RWPE2 (cell line): ENCODE measurements at places on chromosomes 5 and 9.
A peak's percentile ranks its signal among the peaks of the same experiment; 100 is the strongest.

DNA sequence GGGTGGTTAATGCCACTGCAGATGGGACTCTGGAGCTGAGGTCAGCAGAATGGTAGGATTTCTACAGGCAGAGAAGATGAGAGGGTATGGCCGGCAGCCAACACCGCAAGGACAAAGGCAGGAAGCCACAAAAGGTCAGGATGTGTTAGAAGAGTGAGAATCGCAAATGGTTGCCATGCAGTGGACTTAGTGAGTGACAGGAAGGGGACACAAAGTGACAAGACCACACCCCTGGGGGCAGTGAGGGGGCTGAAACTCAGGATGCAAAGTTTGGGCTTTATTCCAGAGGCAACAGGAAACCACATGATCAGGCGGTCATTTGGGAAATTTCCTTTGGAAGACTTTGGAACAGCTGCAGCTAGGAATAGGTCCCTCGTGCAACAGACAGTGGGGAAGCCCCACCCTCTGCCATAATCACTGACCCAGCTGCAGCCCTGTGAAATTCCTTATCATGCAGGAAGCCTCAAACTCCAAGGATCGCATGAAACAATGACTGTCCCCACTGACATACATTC, 14.2 kb upstream of the CCDC180 start:
- peaks cover 6% of the 10 kb centered on the region; the same call in 1 of the 2 replicates for H3K36me3 ChIP-seq
- H3K27me3 ChIP-seq = no peaks in the 10 kb centered on the region
- H3K4me3 ChIP-seq = no peak overlapping the region
- no peak for DNase-seq
- no peak overlapping the region for H3K27ac ChIP-seq

- no peak overlapping the region for H3K27ac ChIP-seq
- H3K4me1 ChIP-seq = no peaks in the 10 kb centered on the region
- H3K36me3 ChIP-seq = peaks cover 6% of the 10 kb centered on the region; the same call in 1 of the 2 replicates
- no peaks in the 10 kb centered on the region for H3K27me3 ChIP-seq
Observed at GRCh38 chr9:97293818-97294217, 13.6 kb upstream of the CCDC180 start.

DNA sequence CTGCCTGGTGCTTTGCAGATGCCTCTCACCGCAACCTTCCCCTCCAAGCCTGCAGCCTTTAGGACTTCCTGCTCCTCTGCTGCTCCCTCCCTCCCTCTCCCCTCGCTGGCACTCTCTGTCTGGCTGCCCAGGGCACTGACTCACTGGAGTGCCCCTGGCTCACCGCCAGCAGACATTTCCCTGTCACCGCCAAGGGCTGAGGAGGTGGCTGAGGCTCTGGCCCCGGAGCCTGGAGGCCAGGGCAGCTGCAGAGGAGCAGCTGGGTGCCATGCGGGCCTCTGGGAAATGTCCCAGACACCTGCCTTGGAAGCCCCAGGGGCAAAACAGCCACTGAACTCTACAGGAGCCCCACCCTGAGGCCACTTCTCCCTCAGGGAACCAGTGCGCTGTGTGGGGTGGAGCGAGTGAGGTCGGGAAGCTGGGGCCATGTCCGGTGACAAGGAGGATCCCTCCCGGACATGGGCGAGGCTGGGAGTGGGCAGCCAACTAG, 53.4 kb downstream of the TENT4A start:
- no peak overlapping the region for H3K4me3 ChIP-seq
- DNase-seq = peak; percentile 98
- no peaks in the 10 kb centered on the region for H3K36me3 ChIP-seq
- H3K4me1 ChIP-seq = peaks cover 18% of the 10 kb centered on the region

DNA sequence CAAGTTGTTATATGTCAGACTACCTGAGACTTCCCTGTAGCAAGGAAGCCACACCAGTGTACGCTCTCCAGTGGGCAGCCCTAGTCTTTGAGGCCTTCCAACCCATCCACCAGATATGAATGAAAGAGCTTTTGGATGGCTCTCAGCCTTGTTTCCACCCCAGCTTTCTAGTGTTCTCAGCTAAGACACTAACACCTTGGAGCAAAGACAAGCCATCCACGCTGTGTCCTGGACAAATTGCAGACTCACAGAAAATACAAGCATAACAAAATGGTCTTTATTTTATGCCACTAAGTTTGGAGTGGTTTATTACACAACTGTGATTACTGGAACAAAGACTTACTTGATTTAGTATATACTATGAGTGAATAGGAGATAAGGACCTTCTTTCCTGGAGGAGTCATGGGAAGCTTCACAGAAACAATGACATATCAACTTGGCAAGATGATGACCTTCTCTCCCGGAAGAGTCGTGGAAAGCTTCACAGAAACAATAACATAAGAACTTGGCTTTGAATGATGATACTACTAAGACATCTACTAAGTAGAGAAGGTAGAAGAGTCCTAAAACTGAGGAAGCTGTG, 134.0 kb upstream of the VCAN start:
- H3K27ac ChIP-seq = no peak overlapping the region
- H3K27me3 ChIP-seq = no peaks in the 10 kb centered on the region
- H3K4me3 ChIP-seq = no peak overlapping the region
- H3K4me1 ChIP-seq = no peaks in the 10 kb centered on the region
- H3K36me3 ChIP-seq = no peaks in the 10 kb centered on the region
- DNase-seq = no peak

GRCh38 chr5:161863259-161863658, 15.3 kb downstream of the GABRA1 start:
- H3K4me3 ChIP-seq = no peak overlapping the region
- DNase-seq = no peak
- H3K36me3 ChIP-seq = no peaks in the 10 kb centered on the region
- no peak overlapping the region for H3K27ac ChIP-seq

- no peaks in the 10 kb centered on the region for H3K36me3 ChIP-seq
- H3K27me3 ChIP-seq = no peaks in the 10 kb centered on the region
- H3K4me3 ChIP-seq = no peak overlapping the region
- H3K27ac ChIP-seq = no peak overlapping the region
Observed at GRCh38 chr5:54844905-54845566, 140.4 kb downstream of the ESM1 start.

- H3K27ac ChIP-seq = no peak overlapping the region
- H3K27me3 ChIP-seq = no peaks in the 10 kb centered on the region
- peaks cover 16% of the 10 kb centered on the region for H3K4me1 ChIP-seq
- DNase-seq = no peak
- H3K4me3 ChIP-seq = no peak overlapping the region
- H3K36me3 ChIP-seq = no peaks in the 10 kb centered on the region
Observed at GRCh38 chr5:39423331-39423751, 1.4 kb downstream of the DAB2 start.

DNA sequence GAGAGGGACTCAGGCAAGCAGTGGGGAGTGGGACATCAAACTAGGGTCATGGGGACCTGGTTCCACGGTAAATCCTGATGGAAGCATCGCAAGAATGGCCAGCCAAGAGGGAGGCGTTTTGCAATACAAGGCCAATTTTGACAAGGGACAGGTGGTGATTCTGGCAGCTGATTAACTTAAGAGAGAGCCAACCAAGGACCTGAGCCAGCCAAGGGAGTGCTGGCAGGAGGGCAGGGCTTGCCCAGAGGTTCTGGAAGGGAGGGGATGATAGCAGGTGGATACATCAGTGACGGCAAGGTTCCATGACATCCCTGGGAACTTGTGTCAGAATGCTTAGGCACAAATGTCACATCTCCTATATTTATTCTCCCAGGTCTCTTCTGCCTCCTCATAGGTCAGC, 32.8 kb upstream of the PUM3 start:
- H3K27ac ChIP-seq = no peak overlapping the region
- no peaks in the 10 kb centered on the region for H3K4me1 ChIP-seq
- peaks cover 8% of the 10 kb centered on the region for H3K27me3 ChIP-seq
- DNase-seq = no peak
- H3K36me3 ChIP-seq = no peaks in the 10 kb centered on the region

- H3K4me1 ChIP-seq = no peaks in the 10 kb centered on the region
- no peak overlapping the region for H3K4me3 ChIP-seq
Observed at GRCh38 chr5:179422213-179422855, 77.1 kb upstream of the ADAMTS2 start.

GRCh38 chr9:123225374-123225813, 43.0 kb downstream of the STRBP start:
- H3K27me3 ChIP-seq = no peaks in the 10 kb centered on the region
- H3K36me3 ChIP-seq = no peaks in the 10 kb centered on the region
- no peak overlapping the region for H3K27ac ChIP-seq

- H3K27me3 ChIP-seq = no peaks in the 10 kb centered on the region
- H3K36me3 ChIP-seq = no peaks in the 10 kb centered on the region
- H3K4me1 ChIP-seq = peaks cover 20% of the 10 kb centered on the region
- no peak for DNase-seq
Observed at GRCh38 chr5:135112008-135112725, 78.1 kb upstream of the PITX1 start.

DNA sequence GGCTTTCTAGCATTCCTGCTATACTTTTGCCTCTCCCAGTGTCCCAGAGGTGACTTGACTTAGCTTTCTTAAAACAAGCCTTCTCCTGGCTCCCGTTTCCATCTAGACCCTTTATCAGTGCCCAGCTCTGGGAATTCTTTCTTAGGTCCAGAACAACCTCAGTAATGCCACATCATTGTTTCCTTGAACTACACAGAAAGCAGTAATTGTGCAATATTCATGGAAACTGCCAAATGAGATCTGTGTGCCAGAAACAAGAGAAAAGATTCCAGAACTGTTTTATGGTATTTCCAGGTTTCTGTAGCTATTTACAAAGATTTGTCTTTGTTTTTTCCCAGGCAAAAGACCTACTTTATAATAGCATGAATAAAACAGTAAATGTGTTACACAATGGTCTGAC, 391.3 kb downstream of the SLCO4C1 start:
- no peaks in the 10 kb centered on the region for H3K4me1 ChIP-seq
- H3K27me3 ChIP-seq = peaks cover 4% of the 10 kb centered on the region
- DNase-seq = no peak
- no peak overlapping the region for H3K4me3 ChIP-seq

GRCh38 chr5:124738681-124739633, 7.5 kb downstream of the ZNF608 start:
- peaks cover 33% of the 10 kb centered on the region for H3K4me1 ChIP-seq
- DNase-seq = no peak
- H3K27me3 ChIP-seq = no peaks in the 10 kb centered on the region
- H3K4me3 ChIP-seq = no peak overlapping the region
- no peak overlapping the region for H3K27ac ChIP-seq
- no peaks in the 10 kb centered on the region for H3K36me3 ChIP-seq

DNA sequence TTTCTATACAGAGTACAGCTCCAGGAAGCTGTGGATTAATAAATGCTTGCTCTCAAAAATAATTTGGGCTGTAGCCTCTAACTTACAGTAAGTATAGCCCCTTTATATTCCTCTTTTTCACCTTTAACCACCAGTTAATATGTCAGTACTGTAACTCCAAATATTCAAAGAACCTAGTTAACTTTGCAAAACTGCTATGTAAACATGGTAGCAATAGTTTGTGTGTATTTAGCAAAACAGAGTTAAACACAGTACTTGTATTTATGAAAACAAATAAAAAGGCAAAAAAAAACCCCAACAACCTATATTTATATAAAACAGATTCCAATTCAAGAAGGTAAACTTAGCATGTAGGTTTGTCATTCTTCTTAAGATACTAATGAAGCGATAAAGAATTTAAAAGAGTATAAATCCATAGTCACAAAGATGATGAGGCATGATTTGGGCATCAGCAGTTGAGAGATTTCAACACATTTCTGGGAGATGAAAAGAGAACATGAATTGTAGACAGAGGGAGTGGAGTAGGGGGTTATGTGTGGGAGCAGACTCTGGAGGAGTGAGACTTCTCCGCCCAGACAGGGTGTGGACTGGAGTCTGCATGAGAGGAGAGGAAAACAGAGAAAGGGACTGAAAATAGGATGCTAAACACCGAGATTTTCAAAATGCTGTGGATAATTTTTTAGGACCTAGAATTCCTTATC, 47.0 kb upstream of the F2RL1 start:
- H3K27ac ChIP-seq = no peak overlapping the region
- no peaks in the 10 kb centered on the region for H3K4me1 ChIP-seq
- H3K4me3 ChIP-seq = no peak overlapping the region
- no peaks in the 10 kb centered on the region for H3K27me3 ChIP-seq
- no peaks in the 10 kb centered on the region for H3K36me3 ChIP-seq

DNA sequence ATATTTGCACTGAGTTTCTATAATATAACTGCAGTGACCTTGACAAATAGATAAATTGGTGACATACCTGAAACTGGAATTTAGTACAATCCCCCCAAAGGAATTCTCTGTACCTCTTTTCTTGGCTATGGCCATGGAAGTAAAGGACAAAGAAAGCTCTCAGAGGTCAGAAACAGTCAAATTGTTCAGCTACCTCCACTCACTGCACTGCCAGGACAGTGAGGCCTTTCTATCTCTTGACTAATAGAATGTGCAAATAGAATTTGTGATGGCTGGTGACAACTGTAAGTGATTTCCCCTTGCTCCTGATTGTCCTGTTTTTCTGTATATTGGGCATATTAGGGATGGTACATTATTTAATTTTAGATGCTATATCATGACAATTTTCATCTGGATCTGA, 67.1 kb downstream of the CCDC192 start:
- no peak overlapping the region for H3K27ac ChIP-seq
- no peaks in the 10 kb centered on the region for H3K4me1 ChIP-seq
- H3K27me3 ChIP-seq = no peaks in the 10 kb centered on the region
- H3K36me3 ChIP-seq = no peaks in the 10 kb centered on the region
- H3K4me3 ChIP-seq = no peak overlapping the region

DNA sequence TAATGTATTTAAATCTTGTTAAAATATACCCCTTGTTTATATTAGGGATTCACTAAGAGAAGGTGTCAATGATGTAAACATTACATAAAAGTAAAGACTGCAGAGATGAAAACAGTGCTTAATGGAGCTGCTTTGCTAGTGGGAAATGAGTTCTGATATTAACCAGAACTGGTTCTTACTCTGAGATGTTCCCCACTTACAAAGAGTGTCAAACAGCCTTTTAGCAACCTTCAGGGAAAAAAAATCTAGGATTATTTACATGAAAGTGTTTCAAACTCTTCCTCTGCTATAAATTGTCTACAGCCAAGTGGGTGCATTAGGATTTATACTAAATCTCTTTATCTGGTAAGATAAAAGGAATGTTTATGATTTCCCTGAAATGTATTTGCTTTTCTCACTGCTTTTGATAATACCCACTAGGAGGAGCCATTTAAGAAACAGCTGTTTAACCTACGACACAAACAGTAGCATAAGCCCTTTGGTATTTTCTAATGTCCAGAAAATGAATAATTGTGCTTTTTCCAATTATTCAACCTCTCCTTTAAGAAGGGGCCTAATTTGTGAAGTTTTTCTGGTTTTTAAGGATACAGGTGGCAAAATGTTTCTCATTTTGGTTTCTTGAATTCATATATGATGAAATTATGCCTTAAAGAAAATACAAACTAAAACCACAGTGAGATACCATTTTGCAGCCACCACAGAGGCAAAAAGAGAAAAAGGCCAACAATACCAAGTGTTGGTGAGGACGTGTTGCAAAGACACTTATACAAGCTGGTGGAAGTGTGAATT, 186.3 kb downstream of the TLE4 start:
- no peak overlapping the region for H3K4me3 ChIP-seq
- no peak for DNase-seq
- H3K27ac ChIP-seq = no peak overlapping the region
- no peaks in the 10 kb centered on the region for H3K27me3 ChIP-seq
- no peaks in the 10 kb centered on the region for H3K36me3 ChIP-seq
